ENCODE measurements at places on chromosomes 11 and 22. TPM values are rescaled to one million over a fixed set of nuclear protein-coding genes. Genes with fewer than 3 reads are reported as not detected.

GRCh38 chr11:94673386-94673785, 94.8 kb upstream of the AMOTL1 start:
- no peak for DNase-seq

DNA sequence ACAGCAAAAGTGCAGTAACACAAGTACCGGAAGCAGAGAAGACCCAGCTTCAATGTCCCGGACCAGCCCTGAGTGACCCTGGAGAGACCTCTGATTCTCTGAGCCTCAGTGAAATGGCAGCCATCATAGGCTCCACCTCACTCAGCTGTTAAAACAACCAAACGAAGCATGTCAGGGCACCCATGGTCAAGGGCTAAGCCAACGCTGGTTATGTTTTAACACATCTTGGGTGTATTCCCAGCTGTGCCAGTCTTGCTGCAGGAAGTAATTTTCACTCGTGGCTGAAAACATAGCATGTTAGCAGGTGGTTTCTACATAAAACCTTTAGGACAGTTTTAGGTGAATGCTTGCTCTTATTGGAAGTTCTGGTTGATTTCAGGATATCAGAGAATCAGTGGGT, 30.9 kb downstream of the LMO2 start:
- no peak for DNase-seq

- DNase-seq = no peak
Measured at GRCh38 chr22:49792107-49792506, 35.6 kb downstream of the BRD1 start.

- DNase-seq = no peak
Measured at GRCh38 chr11:57873196-57873911, 111.8 kb downstream of the CTNND1 start.

- DNase-seq = no peak
Measured at GRCh38 chr11:125756050-125756449, 10.0 kb downstream of the PATE1 start.

- no peak for DNase-seq
Measured at GRCh38 chr22:29740216-29740615, 20.4 kb downstream of the CABP7 start.

The DMC1 gene
- 5.4 TPM for polyA plus RNA-seq

DNA sequence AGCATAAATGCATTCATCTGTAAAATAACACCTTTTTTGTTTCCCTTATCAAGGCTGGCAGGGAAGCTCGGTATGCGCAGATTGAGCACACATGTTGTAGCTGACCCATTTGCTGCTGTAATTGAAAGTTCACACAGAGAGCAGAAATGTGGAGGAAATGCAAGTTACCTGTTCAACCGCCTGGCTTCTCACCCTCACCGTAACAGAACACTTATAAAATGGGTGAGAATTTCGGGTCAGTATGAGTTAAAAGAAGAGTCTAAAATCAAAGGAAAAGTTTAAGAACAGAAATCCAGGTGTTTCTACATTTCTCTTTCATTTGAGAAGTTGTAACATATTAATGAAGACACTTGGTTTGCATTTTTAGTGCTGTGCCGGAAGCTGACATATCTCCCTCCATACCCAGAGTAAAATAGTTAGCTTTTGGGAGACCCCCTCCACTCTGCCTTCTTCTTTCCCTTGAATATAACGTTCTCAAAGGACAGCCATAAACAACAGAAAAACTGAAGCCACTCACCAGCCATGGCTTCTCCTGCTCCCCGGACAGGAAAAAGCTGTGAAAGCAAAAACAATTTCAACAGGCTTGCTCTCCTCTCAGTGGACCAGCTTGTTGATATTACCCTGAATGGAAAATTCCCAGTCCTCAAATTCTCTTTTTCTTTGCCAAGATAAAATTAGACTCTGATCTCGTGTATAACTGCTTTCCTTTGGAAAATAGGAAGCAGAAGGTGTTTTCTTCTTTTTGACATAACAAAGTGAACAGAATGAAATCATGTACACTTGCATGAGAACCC, at the start of gene CASP12:
Gene CASP12 (minus strand): TSS at position 570 of the 794 bp plus-strand sequence.
- no peak for DNase-seq

- DNase-seq = no peak
Measured at GRCh38 chr11:26439854-26440253, 107.9 kb downstream of the ANO3 start.

The ABTB2 gene
- 6.4 TPM for polyA plus RNA-seq

GRCh38 chr22:27804470-27805297, 3.1 kb upstream of the MN1 start:
- no peak for DNase-seq

The C22orf15 gene
- 2.5 TPM for polyA plus RNA-seq

GRCh38 chr22:46001046-46001425, 24.1 kb upstream of the WNT7B start:
- DNase-seq = no peak

DNA sequence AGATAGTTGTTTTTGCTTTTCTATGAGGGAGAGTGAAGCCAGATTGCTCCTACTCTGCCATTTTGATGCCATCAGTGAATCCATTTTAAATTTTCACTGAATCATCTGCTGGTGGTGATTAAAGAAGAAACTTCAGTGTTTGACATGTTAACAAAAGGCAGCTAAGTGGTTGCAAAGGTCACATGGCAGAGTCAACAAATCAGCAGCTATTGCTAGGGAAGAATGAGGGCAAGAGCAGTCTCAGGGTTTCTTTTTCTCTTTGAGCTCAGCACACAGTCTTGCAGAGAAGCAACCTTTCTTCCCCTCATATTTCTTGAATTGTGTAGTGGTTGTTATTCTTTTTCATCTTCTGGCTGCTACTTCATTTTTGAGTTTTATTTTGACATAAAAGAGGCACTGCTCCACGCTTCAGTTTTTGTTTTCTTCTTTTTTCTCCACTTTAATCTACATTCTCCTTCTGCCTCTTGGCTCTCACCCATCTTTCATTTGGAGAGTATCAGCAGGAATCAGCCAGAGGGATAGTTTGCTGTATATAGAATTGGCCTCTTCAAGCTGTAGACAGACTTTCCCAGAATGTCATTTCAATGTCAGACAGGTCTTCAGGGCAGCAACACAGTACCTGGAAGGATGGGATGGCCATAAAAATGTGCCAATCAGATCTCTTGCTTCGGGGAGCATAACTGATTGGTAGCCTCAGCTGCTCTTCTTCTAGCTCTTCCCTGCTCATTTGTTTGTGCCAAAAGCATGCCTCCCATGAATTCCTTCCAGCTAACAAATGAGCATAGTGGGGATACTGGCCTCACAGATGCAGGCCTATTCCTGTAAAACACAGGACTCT, 153.9 kb downstream of the TRPC6 start:
- DNase-seq = no peak

The TENM4 gene
- polyA plus RNA-seq = 20.2 TPM

DNA sequence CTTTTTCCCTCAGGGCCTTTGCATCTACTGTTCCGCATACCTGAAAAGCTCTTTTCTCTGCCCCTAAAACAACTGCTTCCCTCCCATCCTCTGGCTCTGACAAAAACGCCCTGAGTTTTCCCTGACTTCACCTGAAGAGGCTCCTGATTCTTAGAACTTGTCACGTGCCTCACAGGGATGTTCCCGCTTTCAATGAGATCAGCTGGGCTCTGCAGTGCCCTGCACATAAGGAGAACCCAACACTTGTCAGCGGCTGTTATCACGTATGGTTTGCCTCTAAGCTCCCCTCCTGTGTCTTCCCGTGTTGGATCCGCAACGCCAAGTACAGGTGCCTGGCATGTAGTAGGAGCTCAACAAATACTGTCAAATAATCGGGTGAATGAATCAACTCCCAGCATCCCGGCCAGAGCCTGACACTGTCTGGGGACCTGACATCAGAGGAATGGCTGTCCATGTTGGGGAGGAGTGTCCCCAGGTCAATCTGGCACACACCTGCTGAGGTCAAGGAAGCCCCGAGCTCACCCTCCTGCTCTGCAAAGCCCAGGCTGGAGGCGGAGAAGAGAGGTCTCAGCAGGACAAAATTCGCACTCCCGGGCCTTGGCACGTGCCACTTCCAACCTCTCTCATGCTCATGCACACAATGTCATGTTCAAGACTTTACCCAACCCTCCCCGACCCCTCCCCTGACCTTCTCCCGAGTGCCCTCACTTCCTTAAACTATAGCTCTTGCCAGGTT, 4.2 kb upstream of the GRK2 start:
- no peak for DNase-seq

GRCh38 chr11:72514331-72514730, 80.0 kb upstream of the CLPB start:
- no peak for DNase-seq

The CCDC116 gene
- polyA plus RNA-seq = 0.14 TPM

DNA sequence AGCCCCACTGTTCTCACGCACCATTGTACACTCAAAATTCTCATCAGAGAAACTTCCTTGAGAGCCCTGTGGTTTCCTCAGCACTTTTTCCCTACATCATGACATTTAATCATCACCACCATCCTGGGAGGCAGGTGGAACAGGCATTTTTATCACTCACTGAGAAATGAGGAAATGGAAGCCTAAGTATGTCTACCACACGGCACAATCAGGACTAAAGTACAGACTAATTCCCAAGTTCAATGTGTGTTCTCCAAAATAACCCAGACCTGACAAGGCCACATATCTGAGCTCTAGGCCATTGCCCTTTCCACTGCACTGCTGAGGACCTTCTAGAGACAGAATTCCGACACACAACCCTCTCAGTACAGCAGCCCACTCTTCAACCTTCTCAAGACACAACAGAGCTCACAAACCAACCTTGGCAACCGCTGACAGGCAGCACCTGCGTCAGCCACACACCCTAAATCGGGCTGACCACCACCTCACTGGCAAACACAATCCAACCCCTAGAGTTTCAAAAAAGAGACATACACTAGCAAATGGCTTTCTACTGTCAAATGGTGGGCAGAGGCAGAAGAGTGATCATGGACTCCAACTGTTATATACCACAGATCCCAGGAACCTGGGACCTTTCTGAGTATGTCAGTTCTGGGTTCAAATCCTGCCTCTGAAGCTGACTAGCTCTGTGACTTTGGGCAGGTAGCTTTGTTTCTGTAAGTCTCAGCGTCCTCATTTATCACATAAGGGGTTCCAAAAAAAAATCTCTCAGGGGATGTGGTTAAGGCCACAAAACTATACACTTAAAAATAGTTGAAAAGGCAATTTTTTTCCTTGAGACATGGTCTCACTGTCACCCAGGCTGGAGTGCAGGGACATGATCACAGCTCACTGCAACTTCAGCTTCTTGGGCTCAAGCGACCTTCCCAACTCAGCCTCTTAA, 16.3 kb downstream of the SMCO4 start:
- DNase-seq = no peak

The DDTL gene
- polyA plus RNA-seq = 7.3 TPM

DNA sequence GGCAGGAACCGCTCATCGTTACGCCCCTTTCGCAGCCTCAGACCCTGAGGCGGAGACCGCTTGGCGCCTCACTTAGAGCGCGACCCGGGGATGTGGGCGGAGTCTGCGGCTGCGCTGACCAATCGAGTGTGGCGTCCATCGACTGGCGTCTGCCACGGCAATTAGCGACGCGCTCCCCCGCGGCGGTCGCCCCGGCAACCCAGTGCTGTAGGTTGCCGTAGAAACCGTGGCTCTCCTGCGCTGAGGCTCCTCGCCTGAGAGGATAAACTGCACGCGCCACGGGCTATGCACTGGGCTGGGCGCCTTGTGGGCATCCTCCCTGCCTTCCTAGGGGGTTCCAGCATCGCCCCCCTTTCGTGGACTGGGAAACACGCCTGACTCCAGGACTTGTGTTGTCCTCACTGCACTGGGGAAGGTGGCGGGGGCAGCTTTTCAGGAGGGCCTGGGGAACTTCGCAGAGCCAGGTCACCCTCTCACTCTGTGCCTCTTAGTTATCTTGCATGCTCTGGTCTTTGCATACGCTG, 701 bp upstream of the P2RX6 start:
- peak; percentile 89 for DNase-seq

The APOL5 gene
- not detected for polyA plus RNA-seq

- no peak for DNase-seq
Measured at GRCh38 chr11:8204025-8204424, 35.2 kb upstream of the RIC3 start.

The SERHL2 gene
- 5.6 TPM for polyA plus RNA-seq

DNA sequence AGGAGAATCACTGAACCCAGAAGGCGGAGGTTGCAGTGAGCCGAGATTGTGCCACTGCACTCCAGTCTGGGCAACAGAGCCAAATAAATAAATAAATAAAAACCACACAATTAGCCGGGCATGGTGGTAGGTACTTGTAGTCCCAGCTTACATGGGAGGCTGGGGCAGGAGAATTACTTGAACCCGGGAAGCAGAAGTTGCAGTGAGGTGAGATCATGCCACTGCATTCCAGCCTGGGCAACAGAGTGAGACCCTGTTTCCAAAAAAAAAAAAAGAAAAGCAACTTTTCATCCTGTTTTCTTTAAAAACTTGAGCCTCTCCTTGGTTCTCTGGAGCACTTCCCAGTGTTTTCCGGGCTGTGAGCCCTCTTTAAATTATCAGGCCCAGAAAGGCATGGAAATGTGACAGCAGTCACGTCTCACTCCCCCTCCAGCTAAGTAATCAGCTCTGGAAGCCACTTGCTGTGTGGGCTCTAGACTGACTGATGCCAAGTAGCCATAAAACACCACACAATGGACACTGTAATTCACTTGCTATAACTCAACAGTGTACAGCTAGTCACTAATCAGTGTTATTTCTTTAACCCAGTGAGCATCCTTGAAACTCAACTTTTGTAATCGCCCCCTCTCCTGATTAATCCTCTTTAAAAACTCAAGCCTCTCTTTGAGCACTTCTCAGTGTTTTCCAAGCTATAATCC, 13.0 kb upstream of the MCHR1 start:
- no peak for DNase-seq

GRCh38 chr11:126477535-126478305, 122.2 kb downstream of the ST3GAL4 start:
- DNase-seq = no peak

DNA sequence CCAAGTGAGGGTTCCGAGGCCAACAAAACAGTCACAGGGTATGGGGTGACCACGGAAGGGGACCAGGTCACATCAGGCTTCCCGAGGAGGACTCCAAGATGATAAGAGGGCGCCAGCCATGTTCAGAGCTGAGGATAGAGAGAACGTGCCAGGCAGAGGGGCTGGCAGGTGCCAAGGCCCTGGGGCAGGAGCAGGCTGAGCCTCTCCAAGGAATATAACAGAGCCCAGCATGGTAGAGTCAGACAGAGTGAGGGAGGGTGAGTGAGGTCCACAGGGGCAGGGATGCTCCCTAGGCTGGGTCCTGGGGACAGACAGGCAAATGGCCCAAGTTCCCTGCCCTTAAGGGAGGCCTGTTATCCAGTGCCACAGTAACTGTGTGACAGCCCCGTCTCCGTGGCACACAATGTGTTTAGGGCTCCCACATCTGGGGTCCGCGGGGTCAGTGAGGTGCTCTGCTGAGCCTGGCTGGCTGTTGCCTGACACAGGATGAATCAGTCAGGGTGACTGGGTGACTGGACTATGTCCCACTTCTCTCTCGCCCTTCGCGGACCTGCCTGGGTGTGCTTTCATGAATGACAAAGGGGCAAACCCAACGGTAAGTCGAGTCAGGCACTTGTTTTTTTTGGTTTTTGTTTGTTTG, 105.3 kb downstream of the MPPED1 start:
- no peak for DNase-seq

The CRYBB2 gene
- polyA plus RNA-seq = not detected
